H9 (cell line): ENCODE measurements at places on chromosomes 7 and 10.

- peak; percentile 74 for DNase-seq
Measured at GRCh38 chr10:101066146-101066895, 4.5 kb downstream of the KAZALD1 start.

DNA sequence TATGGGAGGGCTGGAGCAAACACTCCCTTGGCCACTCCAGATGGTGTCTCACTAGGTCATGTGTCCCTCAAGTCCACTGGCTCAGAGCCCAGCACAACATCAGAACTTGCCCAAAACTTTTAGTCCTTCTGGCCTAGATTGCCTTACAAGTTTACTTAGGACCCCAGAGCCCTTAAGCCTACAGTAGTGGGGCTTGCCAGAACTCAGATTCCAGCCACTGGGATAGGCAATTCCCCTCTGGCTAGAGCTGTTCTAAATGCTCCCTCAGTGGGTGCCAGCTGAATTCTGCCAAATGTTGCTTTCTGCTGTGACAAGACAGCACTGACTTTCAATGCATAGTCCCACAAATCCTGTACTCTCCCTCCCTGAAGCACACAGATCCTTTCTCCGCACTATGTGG is 331.1 kb downstream of the HTR7 start:
- no peak for DNase-seq

DNA sequence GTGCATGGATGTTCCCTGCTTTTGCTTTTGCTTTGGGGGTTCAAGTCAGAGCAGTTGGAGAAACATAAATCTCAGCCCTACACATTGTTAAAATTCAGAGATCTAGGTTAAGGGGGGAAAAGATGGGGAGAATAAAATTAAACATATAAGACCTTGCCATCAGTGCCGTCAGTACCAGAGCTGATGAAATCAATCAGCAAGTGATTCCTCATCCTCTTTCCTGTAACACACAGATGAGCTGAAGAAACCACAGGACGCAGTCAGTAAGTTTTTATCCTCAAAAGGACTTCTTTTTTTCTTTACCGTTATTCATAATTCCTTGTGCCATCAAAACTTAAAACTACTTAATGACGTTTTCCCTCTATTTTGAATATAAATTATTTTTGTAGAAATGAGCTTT is 5.9 kb downstream of the HECW1 start:
- DNase-seq, result no peak

- no peak for DNase-seq
Measured at GRCh38 chr7:548401-548800, 28.8 kb upstream of the PDGFA start.

DNA sequence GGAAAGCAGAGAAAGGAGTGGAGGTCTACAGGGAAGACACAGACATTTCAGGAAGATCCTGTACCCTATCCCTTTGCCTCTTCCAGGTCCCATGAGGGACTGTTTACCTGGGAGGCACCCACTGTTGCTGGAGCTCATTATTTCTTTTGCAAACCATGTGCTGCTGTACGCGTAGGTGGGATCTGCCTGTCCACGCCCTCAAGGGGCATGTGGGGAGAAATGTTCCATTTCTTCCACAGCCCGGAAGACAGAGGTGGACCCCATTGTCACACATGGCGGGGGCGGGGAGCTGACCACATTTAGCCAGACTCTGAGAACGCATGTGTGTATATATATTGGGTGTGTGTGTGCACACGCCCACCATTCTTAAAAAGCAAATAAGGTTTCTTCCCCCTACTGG is 2.0 kb downstream of the PLXNA4 start:
- no peak for DNase-seq

- DNase-seq, result no peak
Measured at GRCh38 chr7:101901661-101902491, 84.5 kb downstream of the CUX1 start.

- DNase-seq, result no peak
Measured at GRCh38 chr10:132628966-132629900, 91.6 kb downstream of the INPP5A start.

- DNase-seq, result no peak
Measured at GRCh38 chr10:5589011-5589660, 64.4 kb downstream of the CALML3 start.

DNA sequence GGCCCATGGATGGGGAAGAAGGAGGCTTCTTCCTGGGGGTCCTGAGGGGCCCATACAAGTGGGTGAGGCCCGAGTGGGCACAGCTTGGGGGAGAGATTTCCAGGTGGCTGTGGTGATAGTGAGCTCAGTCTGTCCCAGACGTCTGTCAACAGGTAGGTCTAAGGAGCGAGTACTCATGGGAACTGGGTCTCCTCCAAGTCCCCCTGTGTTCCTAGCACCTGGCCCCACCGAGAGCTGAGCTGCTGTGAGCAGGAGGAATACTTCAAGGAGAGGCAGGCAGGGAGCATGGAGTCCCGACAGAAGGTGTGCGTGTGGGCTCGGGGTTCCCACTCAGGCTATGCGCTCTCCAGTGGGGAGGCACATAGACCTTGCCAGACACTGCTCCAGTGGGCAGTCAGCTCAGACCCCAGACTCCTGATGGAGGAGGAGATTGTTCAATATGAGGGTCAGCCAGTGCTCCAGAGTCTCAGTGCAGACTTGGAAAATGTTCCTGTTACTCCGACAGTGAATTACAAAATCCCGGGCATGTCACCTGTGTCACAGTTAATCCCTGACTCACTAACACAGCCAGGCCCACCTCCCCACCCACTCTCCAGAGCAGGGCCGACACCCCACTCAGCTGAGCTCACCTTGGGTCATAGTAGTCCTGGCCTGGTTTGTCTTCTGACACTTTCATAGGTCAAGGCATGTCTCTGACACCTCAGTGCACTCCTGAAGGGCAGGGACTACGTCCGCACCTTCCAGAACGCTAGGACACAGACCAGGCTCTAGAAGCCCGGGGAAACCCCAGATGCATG is 28.2 kb upstream of the C10orf53 start:
- DNase-seq, result peak; percentile 14
